ENCODE measurements at places on chromosomes 6 and 20. TPM values are rescaled to one million over a fixed set of nuclear protein-coding genes. Genes with fewer than 3 reads are reported as not detected.

Gene TGIF2
- 52.5 TPM for total RNA-seq

Gene FAXC
- total RNA-seq, result not detected

Gene SMLR1
- total RNA-seq, result not detected

Gene WTAP
- 87.6 TPM for total RNA-seq

Gene MACROD2
- total RNA-seq, result not detected
